ENCODE measurements at places on chromosomes 7 and 10.

GRCh38 chr10:22053048-22053447, 49.5 kb upstream of the DNAJC1 start:
- no peak for DNase-seq

DNA sequence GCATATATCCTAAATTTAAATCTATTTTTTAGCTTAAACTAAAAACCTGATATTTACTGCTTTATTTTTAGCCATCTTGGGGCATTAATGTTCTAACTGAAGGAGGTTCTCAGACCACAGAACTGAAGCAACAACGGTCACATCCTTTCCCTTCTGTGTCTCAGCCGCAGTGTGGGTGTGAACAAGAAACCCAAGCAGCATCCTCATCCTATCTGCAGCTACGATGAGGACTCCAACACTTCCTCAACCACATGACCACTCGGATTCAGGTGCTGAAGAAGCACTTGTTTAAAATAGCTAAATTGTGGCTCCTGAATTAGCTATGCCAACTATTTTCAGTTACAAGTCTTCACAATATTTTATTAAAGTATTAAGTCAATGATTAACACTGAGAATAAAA, 5.3 kb downstream of the ESYT2 start:
- DNase-seq: no peak

GRCh38 chr10:14904316-14904732, 25.7 kb downstream of the SUV39H2 start:
- DNase-seq: no peak

GRCh38 chr10:117876210-117876609, 170.5 kb downstream of the RAB11FIP2 start:
- DNase-seq: no peak

DNA sequence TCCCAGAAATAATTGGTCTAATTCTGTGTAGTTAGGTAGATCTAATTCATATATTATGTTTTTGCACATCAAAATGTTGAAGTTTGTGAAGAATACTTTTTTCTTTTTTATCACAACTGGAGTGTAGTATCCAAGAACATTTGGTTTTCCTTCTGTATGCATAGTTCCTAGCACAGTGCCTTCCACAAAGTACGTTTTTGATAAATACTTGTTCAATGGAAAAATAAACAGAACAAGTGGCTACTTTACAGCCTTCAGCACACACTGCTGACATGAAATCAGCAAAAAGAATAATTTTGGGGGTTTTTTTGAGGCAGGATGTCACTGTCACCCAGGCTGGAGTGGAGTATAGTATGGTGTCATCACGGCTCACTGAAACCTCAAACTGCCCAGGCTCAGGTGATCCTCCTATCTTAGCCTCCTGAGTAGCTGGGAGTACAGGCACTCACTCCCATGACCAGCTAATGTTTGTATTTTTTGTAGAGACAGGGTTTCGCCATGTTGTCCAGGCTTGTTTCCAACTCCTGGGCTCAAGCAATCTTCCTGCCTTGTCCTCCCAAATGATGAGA, 27.9 kb downstream of the TARP start:
- DNase-seq: no peak

DNA sequence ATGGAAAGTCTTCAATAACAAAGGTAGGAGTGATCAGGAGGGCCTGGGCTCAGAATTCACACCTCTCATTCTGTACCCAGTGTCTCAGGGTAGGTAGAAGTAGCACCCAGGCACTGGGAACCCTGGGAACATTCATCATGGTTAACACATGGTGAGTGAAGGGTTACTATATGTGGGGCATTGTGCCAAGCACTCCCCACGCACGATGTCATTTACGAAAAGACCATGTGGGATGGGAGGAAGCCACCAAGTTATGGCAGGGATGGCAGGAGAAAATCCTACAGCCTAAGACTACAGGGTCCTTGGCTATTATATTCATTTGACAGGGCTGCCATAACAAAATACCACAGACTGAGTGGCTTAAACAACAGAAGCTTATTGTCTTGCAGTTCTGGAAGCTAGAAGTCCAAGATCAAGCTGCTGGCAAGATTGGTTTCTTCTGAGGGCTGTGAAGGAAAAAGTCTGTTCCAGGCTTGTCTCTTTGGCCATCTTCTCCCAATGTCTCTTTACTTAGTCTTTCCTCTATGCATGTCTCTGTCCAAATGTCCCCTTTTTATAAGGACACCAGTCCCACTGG, 27.7 kb upstream of the DDIT4 start:
- DNase-seq: no peak

DNA sequence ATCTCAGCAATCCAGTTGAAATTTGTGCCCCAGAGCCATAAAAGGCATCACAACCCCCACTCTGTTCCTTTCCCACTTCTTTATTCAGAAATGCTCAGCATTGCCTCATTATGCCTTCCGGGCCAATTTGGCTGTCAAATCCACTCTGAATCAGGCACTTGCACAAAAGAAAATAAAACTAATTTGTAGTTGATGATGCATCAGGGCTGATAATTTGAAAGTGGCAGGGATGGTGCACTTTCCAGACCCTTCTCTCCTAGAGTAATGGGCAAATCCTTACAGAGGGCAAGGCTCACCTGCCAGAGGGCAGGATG, 147.9 kb upstream of the PDE1C start:
- no peak for DNase-seq

GRCh38 chr7:126398285-126398684, 854.5 kb downstream of the GRM8 start:
- DNase-seq: no peak

GRCh38 chr7:21414795-21415393, 13.0 kb upstream of the SP4 start:
- no peak for DNase-seq

DNA sequence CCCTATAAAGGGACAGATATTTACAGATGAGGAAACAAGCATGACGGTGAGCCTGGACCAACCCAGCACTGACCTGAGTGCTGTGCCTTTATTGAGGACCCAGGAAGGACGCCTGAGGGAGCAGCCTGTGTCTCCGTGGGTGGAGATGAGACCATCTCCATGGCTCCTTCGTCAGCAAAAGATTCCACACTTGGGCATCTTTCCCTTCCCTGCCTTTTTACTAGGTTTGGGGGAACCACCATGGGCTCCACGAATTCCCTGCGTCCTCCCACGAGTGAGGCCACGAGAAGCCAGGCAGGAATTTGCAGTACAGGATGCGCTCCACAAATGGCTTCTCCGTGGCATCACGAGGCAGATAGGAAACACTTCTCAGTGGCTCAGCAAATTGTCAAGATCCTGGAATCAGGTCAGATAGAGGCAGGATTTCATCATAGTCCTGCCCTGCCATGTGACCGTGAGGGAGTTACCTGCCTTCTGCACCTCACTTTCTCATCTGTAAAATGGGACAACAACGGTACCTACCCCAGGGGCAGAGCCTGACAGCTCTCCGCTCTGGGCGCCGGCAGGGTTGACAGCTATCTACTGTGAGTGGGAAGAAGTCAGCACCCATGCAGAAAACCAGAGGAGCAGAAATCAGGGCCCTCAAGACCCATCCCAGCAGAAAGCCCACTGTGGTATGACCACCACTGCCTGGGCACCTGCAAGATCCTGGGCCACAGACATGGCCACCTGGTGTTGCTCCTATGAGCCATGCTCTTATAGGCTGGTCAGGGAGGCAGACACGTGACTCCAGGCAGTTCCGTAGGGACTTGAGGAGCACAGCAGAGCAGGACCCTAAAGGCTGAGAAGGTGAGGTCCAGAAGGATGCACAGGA, 80.1 kb downstream of the GRID1 start:
- DNase-seq: no peak

DNA sequence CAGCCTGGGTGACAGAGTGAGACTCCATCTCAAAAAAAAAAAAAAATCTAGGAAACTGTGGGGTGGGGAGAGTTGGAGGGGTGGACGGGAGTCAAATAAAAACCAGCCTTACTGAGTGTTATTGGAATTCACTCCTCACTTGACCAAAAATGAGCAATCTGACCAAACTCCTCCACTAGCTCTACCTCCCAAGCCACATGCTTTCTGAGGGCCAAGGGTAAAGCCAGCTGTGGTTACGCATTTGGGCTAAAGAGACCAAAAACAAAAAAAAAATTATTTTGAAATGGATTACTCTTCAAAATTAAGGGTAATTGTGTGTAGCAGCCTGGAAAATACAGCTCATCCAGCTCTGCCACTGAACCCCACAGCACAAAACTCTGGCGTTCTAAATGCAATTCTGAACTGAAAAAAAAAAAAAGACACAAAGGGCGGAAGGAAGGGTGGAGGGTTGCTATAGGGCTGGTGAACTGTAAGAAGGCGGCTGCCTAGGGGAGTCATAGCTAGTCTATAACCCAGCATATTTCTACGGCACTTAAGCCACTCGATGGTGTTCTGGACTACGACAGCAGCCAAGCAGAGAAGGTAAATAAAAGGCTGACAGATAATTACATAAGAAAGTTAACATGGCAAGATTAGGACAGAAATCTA, 7.8 kb downstream of the ELMO1 start:
- DNase-seq: no peak

DNA sequence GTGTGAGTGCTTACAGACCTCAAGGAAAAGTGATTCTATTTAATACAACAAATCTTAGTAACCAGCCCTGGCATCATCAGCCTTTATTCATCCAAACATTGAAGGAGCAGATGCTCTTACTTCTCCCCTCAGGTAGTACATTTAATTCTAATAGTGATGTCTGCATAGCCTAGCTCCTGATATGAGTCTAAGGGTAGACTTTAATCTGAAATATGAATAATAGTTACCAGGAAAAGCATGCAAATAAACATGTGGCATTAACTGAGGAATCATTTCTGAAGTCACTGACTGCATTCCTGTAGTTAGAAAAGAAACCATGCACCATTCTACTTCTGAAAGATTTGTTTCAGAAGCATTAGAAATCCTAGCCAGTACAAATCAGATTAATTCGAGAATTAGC, 25.7 kb upstream of the LMBR1 start:
- no peak for DNase-seq

DNA sequence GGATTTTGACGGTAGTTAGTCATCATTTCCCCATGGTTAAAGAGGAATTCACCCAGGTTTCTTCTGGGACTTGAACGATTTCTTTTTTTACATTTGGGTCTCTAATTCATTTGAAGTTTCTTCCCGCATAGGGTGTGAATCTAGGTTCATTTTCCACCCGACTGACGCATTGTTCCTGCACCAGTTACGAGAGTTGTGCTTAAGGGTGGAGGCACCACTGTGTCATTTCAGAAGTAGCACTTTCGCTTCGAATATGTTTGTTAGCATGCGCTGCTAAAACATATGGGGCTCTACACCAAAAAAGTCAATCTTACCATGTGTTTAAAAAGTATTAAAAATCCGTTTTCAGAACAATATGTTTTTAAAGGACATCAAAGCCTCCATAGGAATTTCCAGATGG, 140.3 kb downstream of the VIPR2 start:
- no peak for DNase-seq

GRCh38 chr7:31096198-31096876, 44.2 kb downstream of the ADCYAP1R1 start:
- DNase-seq: no peak

GRCh38 chr10:78777466-78777865, 291.3 kb upstream of the ZMIZ1 start:
- no peak for DNase-seq

DNA sequence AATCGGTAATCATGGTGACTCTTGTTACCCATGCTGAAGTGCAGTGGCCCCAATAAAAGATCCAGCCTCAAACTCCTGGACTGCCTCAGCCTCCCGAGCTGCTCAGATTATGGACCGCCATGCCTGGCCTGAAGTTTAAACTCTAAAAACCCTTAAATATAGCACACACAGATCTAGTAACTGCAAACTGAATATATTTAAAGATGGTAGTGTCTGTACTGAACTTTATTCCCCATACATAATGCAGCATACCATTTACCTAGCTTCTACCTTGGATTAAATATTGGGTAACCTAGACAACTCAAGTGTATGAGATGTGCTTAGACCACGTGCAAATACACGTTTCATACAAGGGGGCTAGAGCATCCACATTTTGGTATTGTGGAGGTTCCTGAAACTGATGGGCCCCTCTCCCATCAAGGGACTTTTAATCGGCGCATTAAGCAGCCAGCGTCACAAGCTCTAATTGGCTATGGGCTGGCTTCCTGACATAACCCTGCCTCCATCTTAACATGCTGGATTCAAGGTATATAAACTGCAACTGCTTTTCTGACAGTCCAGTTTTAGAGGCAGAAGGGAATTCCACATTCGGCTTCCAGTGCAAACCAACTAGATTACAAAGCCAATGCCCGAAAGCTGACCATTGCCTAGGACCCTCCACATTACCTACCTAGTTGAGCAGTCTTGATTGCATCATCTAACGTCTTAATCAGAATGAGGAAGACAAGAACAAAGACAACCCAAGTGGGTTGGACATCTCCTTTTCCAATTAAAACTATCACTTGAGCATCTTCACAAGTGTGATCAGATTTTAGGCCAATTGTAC, 13.0 kb downstream of the HNRNPA2B1 start:
- no peak for DNase-seq

DNA sequence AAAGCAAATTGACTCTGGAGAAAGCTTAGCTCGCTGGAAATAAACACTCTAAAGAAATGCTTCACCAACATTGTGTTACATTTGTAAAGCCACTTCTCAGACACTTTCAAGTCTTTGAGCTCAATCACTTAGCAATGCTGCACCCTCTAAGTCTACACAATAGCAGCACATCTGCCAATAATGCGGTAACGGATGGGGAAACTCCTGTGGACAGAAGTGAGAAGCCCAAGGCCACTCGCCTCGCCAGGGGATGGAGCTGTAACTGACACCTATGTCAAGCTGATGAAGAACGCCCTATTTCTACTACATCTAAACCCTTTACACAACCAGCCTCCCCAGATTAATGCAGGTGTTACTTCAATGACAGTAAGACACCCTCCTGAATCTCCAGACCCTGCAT, 167.7 kb downstream of the SFMBT2 start:
- DNase-seq: no peak

- DNase-seq: no peak
Measured at GRCh38 chr10:75956624-75957023, 525.2 kb downstream of the LRMDA start.

GRCh38 chr7:145624618-145625017, 492.0 kb upstream of the CNTNAP2 start:
- DNase-seq: no peak

GRCh38 chr7:111756687-111757178, 194.4 kb upstream of the IMMP2L start:
- DNase-seq: peak; percentile 64

DNA sequence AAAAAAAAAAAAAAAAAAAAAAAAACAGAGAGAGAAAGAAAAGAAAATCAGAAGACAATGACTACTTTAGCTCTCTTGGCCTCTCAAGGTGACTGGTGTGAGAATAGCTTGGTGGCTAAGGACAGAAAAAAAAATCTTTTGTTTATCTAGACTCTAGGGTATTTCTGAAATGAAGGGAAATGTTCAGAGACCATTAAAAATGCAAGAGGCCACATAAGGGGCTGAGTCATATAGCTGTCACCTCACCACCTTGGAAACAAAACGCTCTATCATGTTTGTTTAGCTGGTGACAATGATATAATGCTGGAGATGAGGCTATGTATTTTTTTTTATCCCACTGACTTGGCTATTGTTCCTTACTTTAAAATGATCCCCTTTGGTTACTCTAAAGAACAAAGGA, 287.0 kb upstream of the CDC14C start:
- DNase-seq: no peak

- no peak for DNase-seq
Measured at GRCh38 chr10:132904814-132905649, 37.3 kb downstream of the CFAP46 start.
